Fibroblast of pulmonary artery (primary cell): ENCODE measurements at places on chromosomes 7 and 10.

- peak; percentile 44 for DNase-seq
Measured at GRCh38 chr7:7157177-7157886, 25.0 kb upstream of the C1GALT1 start.

GRCh38 chr10:67621834-67622233 lies 74.2 kb downstream of the CTNNA3 start:
- no peak for DNase-seq

DNA sequence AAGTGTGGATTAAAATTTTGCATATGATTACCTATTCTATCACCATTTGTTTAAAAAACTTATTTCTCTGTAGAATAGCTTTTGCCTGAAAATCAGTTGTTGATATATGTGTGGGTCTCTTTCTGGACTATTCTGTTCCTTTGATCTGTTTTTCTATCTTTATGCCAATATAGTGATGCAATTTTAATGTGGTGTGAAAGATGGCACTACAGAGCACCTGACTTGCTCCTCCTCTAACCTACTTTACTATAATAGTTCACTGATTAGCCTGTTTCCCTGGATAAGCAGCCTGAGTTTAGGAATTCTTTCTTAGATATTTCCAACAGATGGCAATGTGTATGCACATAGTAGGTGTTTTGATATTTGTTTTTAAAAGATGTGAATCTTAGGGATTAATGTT lies 294.5 kb downstream of the AUTS2 start:
- no peak for DNase-seq

- DNase-seq, result no peak
Measured at GRCh38 chr10:28981007-28981406, 303.7 kb downstream of the BAMBI start.

- DNase-seq, result no peak
Measured at GRCh38 chr10:48400850-48401220, 94.4 kb downstream of the MAPK8 start.

- DNase-seq, result peak; percentile 46
Measured at GRCh38 chr7:84975586-84976185, 211.2 kb downstream of the SEMA3D start.

DNA sequence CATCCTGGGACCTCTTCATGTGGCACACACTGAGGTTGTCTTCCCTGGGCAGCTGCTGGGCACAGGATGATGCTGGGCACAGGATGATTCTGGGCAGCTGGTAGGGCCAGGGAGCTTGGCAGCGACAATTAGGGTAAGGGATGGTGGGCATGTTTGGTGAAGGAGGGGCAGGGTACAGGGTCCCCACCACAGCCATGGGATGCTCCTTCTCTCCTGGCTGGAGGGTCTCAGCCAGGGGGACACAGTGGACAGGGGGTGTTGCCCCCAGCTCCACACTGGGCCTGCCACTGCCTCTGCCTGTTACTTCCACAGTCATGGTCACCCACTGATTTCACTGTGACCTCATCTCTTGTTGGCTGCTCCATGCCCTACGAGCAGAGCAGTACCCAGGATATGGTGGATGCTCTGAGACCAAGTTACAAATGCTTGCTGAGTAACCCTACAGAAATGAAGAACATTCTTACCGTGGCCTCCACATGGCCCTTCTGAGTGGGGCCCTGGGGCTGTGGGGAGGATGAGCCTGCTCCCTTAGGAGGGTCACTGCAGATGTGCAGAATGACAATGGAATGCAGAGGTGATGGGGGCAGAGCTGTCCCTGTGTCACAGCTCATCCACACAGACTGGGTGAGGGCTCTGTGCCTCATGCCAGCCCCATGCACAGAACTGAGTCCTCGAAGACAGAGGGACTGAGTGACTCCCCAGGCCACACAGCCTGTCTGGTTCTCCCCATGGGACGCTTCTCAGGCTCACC lies 28.4 kb upstream of the RET start:
- DNase-seq, result no peak

- no peak for DNase-seq
Measured at GRCh38 chr7:103996017-103996551, 6.6 kb upstream of the RELN start.

DNA sequence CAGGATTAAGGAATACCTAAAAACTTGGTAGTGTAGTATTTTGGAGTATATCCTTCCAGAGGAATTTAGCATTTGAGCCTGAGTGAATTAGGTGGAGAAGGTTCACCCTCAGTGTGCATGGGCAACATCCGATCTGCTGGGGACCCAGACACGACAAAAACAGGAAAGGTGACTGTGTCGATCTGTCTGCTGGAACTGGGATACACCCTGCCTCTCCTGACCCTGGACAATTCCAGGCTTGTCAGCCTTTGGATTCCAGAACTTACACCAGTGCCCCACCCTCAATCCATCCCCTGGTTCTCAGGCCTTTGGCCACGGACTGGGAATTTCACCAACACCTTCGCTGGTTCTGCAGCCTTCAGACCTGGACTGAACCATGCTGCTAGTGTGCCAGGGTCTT lies 41.9 kb downstream of the PTPRE start:
- no peak for DNase-seq

DNA sequence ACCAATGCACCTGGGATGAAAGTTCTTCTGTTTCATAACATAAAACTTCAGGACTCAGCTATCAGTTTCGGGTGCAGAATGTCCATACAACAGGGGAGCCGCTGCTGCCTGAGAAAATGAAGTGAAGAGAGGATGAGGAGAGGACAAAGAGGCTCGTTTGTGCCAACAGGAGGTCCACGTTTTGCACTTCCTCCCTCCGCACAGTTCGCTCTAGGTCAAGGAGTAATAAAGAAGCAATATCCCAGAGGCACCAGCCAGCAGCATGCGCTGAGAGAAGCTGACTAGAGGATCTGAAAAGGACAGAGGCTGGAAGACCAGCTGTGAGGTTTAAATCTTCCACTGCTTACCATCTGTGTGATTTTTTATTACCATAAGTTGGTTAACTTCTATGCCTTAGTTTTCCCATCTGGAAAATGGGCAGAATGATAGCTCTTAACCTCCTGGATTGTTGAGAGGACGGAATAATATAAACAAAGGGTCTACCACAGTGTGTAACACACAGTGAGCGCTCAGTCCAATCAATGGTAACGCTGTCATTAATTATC lies 709 bp downstream of the GPAM start:
- DNase-seq, result peak; percentile 2

DNA sequence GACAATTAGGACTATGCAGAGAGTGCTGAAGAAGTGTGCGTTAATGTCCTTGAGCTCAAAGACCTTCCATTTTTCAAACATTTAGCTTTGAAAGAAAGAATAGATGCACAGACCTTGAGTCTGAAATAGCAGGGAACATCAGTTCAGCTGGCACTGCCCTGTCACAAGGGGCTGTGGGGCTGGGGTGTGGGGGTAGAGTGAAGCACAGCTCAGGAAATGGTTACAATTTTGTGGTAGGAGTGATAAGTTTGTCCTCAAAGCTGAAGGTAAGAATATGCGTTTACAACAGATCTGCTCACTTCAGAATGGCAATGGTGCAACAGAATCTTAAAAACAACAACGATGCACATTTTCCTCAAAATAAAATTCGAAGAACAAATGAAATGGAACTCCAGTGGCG lies 33.6 kb downstream of the SMKR1 start:
- no peak for DNase-seq

DNA sequence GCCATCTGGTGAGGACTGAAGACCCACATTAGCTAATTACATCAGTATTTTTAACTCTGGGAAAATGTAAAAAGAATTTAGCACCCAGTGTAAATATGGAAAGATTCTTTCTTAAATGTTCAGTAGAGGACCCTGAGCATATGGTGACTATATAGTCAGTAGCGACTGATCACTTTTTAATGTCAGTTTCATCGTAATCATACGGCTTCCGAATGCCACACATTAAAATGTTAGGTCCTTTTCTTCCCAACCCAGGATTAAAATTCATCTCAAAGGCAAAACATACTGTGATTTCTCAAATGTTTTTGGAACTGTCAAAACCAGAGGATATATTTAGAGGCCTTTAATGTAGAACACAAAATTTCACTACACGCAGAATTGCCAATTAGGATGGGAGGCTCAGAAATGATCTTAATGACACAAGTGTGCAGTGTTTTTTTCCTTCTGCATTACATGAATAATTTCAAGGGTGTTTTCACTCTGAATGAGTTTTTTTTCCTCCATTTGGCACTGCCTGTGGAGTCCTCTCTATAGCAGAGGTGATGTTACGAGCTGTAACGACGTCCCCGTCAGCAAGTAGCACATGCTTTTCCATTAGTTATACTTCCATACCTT lies 382.7 kb downstream of the PAXIP1 start:
- no peak for DNase-seq

- no peak for DNase-seq
Measured at GRCh38 chr10:114408968-114409444, 4.7 kb upstream of the AFAP1L2 start.
